ENCODE measurements at places on chromosomes 5 and 9. TPM values are rescaled to one million over a fixed set of nuclear protein-coding genes. Genes with fewer than 3 reads are reported as not detected.
A peak's percentile ranks its signal among the peaks of the same experiment; 100 is the strongest.

GRCh38 chr5:125286271-125286670 is 539.8 kb upstream of the ZNF608 start:
- H3K4me3 ChIP-seq = no peak overlapping the region
- no peaks in the 10 kb centered on the region for H3K4me1 ChIP-seq
- no peak for DNase-seq
- no peaks in the 10 kb centered on the region for H3K36me3 ChIP-seq

Gene PCDHGA9
- total RNA-seq = 7.8 TPM

GRCh38 chr9:127256324-127256723 is 8.2 kb upstream of the GARNL3 start:
- H3K27ac ChIP-seq = no peak overlapping the region
- H3K36me3 ChIP-seq = 0 out of 2 replicates have a peak, but pooled peaks cover 3% of the 10 kb centered on the region
- no peaks in the 10 kb centered on the region for H3K27me3 ChIP-seq
- peaks cover 40% of the 10 kb centered on the region for H3K4me1 ChIP-seq
- DNase-seq = no peak

DNA sequence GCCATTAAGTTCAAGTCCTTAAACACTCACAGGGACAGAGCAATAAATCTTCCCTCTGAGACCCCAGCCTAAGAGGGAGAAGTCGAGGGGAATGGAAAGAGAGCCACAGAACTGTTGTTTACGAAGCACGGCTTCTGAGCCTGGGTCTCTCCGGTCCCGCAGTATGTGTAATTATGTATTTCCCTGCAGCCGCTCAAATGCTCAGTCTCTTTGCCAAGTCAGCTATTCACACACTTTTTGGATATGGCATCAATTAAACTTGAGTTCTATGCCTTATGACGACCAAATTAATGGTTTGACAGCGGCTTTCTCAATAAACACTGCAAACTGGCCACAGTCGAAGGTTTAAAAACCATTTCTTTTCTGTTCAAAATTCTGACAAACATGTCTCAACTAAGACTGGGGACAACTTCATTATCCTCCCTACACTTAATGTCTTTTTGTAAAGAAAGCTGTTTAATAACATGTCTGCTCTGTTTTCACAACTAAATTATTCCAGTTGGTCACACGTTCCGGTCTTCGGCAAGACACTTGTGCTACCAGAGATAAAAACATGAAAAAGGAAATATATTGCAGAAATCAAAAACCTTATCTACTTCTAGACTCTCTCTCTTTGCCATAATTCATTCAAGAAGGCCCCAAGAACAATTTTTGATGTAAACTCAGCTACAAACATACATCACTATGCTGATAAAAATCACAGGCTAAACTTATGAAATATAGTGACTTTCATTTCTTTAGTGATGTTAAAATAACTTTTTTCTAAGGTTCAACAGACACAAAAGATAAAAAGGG is 203.2 kb downstream of the GAPVD1 start:
- H3K27ac ChIP-seq = no peak overlapping the region
- no peak for DNase-seq
- no peak overlapping the region for H3K4me3 ChIP-seq
- H3K36me3 ChIP-seq = peaks cover 5% of the 10 kb centered on the region
- H3K27me3 ChIP-seq = no peaks in the 10 kb centered on the region

Gene ANKRD55
- total RNA-seq = not detected

Gene GZMA
- not detected for total RNA-seq

Gene ZNF883
- total RNA-seq = 44.4 TPM

GRCh38 chr5:154940772-154941620 is at the start of gene MRPL22:
Gene MRPL22 (plus strand): TSS chr5:154941073. CDS start chr5:154941111, 38 bp downstream.
- H3K4me3 ChIP-seq = peak within 1 kb of the TSS; percentile 74
- no peaks in the 10 kb centered on the region for H3K36me3 ChIP-seq
- peak; percentile 96 for DNase-seq
- H3K27ac ChIP-seq = peak within 1 kb of the TSS; percentile 2
- peaks cover 16% of the 10 kb centered on the region for H3K4me1 ChIP-seq

Gene MZB1
- 1.6 TPM for total RNA-seq

Gene SGCD
- total RNA-seq = not detected

DNA sequence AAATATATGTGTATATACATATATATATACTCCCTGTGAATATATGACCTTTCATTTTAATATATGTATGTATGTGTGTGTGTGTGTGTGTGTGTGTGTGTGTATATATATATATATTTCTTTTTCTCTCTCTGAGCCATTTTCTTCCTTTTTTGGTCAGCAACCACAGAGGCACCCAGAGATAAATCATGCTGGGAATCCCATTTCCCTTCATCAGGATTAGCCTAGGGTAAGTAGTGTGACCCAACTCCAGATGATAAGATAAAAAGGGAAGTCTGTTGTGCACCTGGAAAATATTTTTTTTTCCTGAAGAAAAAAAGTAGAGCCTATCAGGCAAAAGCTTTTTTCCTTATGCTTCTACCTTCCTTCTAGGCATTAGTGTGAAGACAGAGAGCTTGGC is 25.4 kb upstream of the SUB1 start:
- no peak overlapping the region for H3K27ac ChIP-seq
- peaks cover 6% of the 10 kb centered on the region for H3K4me1 ChIP-seq
- DNase-seq = no peak
- H3K27me3 ChIP-seq = no peaks in the 10 kb centered on the region

GRCh38 chr9:137114220-137114612 is 317 bp downstream of the DPP7 start:
- no peak for DNase-seq
- peaks cover 44% of the 10 kb centered on the region for H3K27me3 ChIP-seq
- no peaks in the 10 kb centered on the region for H3K36me3 ChIP-seq
- peak overlapping the region; percentile 55 for H3K4me3 ChIP-seq
- H3K4me1 ChIP-seq = no peaks in the 10 kb centered on the region

DNA sequence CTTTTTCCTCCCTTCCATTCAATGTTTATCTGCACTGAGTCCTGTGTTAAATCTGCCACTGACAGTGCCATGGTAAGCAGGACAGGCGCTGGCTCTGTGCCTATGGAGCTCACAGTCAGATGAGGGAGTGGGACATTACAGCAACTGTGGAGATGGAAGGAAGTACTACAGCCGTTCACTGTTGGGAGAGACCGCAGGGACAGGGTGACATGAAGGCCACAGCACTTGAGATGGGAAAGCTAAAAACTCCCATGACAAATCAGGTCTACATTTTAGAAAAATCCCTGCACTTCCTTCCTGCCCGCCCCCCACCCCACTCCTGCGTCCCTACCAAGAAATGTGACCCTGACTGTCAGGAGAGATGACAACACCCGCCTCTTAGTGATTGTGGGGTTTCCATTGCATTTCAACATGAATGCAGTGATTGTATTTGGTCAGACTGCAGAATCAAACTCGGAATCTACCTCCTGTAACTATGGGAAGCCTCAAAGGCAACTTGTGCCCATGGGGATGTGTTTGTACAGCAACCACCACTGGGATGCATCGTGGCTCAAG is 56.4 kb downstream of the GTF3C4 start:
- H3K4me3 ChIP-seq = no peak overlapping the region
- no peaks in the 10 kb centered on the region for H3K27me3 ChIP-seq
- no peaks in the 10 kb centered on the region for H3K4me1 ChIP-seq
- DNase-seq = no peak
- H3K36me3 ChIP-seq = no peaks in the 10 kb centered on the region
- H3K27ac ChIP-seq = no peak overlapping the region

DNA sequence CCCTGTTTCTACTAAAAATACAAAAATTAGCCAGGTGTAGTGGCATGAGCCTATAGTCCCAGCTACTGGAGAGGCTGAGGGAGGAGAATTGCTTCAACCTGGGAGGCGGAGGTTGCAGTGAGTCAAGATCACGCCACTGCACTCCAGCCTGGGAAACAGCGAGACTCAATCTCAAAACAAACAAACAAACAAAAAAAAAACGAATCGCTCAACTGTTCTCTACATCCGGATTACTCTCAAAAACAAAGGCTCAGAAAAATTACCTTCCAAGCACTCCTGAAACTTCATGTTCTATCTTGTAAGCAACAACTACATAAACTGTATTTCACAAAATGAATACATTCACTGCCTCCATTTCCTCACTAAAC is 14.0 kb downstream of the UBAP2 start:
- H3K4me1 ChIP-seq = no peaks in the 10 kb centered on the region
- no peak overlapping the region for H3K4me3 ChIP-seq
- H3K27me3 ChIP-seq = no peaks in the 10 kb centered on the region
- no peak for DNase-seq
- peaks cover 7% of the 10 kb centered on the region for H3K36me3 ChIP-seq

DNA sequence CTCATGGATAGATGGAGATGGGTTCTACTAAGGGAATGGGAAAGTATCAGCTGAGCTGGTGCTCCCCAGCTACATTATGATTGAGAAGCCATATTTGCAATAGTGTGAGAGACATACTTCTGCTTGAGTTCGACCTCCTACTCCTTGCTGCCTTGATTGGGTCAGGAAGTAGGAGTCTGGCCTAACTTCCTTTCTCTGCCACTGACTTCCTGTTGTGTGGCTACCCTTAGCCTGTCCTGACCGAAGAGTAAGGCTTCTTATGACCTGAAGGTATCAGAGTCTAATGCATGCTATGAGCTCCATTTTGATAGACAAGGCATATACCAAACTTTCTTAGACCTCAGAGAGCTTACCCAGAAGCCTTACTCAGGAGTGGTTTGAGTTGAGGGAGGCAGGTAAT is 53.9 kb downstream of the OSTF1 start:
- no peak for DNase-seq
- no peaks in the 10 kb centered on the region for H3K36me3 ChIP-seq
- H3K4me3 ChIP-seq = no peak overlapping the region
- H3K27ac ChIP-seq = no peak overlapping the region

GRCh38 chr5:140966293-140967225 is at the start of gene PCDHAC2:
Gene PCDHAC2 (plus strand): TSS chr5:140966476. CDS start chr5:140966767, 291 bp downstream.
- H3K27me3 ChIP-seq = peaks cover 43% of the 10 kb centered on the region
- peak; percentile 94 for DNase-seq
- peak within 1 kb of the TSS; percentile 53 for H3K27ac ChIP-seq
- H3K4me1 ChIP-seq = peaks cover 14% of the 10 kb centered on the region
- H3K4me3 ChIP-seq = peak within 1 kb of the TSS; percentile 93
- no peaks in the 10 kb centered on the region for H3K36me3 ChIP-seq

- no peak for DNase-seq
- H3K27ac ChIP-seq = no peak overlapping the region
- H3K4me3 ChIP-seq = no peak overlapping the region
These were observed 233.7 kb downstream of the ENC1 start for GRCh38 chr5:74406844-74407243.

Gene DBH
- total RNA-seq = not detected

DNA sequence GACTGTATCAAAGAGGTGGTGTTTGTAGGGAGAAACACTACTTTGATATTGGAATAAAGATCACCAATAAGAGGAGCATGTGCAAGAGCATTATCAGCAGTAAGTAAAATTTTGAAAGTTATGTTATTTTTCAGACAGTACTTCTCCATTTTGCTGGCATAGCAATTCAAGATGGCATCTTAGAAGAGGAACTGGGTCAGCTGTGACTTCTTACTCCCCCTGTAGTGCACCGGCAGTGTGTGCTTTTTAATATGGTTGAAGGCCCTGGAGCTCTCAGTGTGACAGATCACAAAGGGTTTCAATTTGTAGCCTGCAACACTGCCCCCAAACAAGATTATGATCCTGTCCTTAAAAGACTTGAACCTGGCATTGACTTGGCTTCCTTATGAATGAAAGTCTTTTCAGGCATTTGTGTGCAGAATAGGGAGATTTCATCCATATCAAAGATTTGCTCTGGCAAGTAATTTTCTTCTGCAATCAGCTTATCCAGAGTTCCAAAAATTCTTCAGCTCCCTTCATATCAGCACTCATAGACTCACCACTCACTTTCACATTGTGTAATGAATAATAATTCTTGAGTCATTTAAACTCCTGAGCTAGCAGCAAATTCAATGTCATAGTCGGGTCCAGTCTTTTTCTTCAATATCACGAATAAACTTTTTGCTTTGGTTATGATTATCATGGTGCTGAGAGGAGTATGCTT is 105.7 kb upstream of the MAMDC2 start:
- DNase-seq = no peak
- no peak overlapping the region for H3K4me3 ChIP-seq
- H3K36me3 ChIP-seq = peaks cover 13% of the 10 kb centered on the region
- H3K27me3 ChIP-seq = no peaks in the 10 kb centered on the region
- no peak overlapping the region for H3K27ac ChIP-seq
- H3K4me1 ChIP-seq = no peaks in the 10 kb centered on the region

GRCh38 chr5:134494780-134495179 is 30.7 kb upstream of the JADE2 start:
- H3K4me3 ChIP-seq = no peak overlapping the region
- no peaks in the 10 kb centered on the region for H3K36me3 ChIP-seq
- H3K27ac ChIP-seq = no peak overlapping the region
- no peaks in the 10 kb centered on the region for H3K4me1 ChIP-seq

- peaks cover 42% of the 10 kb centered on the region for H3K4me1 ChIP-seq
- no peaks in the 10 kb centered on the region for H3K27me3 ChIP-seq
These were observed 1.0 kb upstream of the CRB2 start for GRCh38 chr9:123354806-123355508.

DNA sequence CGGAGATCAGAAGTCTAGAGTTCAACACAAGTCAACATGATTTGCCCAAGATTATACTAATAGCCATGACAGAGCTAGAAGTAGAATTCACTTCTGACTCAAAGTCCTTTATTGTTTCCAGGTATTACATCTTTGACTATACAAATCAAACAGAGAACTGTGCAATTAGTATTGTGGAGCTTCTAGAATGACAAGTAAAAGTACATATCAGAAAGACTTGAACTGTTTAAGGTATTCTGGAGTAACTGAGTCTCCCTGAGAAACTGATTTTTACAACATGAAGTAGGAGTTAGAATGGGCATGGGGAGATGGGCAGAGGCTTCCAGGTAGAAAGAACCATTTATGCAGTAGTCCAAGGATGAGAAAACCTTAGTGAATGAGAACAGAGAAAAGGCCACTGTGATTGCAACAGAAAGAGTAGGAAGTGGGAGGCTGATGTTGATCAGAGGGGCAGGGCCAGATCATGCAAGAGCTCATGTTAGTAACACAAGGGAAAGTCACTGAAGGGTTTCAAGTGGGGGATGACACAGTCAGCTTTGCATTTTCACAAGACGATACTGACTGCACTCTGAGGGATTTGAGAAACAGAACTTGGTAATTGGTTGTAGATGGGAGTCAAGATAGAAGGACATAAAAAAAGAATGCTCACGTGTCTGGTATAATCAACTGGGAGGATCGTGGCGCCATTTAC is 280.7 kb downstream of the RFX3 start:
- no peaks in the 10 kb centered on the region for H3K36me3 ChIP-seq
- H3K4me3 ChIP-seq = no peak overlapping the region
- peaks cover 25% of the 10 kb centered on the region for H3K4me1 ChIP-seq
- no peak overlapping the region for H3K27ac ChIP-seq

GRCh38 chr9:121596515-121596914 is 54.9 kb upstream of the DAB2IP start:
- DNase-seq = no peak
- H3K27me3 ChIP-seq = peaks cover 26% of the 10 kb centered on the region
- H3K36me3 ChIP-seq = peaks cover 5% of the 10 kb centered on the region
- H3K4me3 ChIP-seq = no peak overlapping the region
- peaks cover 13% of the 10 kb centered on the region for H3K4me1 ChIP-seq

Gene CARD6
- 0.23 TPM for total RNA-seq
